ENCODE measurements at places on chromosomes 6 and 20.

GRCh38 chr20:62377615-62378178 lies 9.2 kb upstream of the RPS21 start:
- no peak for DNase-seq

DNA sequence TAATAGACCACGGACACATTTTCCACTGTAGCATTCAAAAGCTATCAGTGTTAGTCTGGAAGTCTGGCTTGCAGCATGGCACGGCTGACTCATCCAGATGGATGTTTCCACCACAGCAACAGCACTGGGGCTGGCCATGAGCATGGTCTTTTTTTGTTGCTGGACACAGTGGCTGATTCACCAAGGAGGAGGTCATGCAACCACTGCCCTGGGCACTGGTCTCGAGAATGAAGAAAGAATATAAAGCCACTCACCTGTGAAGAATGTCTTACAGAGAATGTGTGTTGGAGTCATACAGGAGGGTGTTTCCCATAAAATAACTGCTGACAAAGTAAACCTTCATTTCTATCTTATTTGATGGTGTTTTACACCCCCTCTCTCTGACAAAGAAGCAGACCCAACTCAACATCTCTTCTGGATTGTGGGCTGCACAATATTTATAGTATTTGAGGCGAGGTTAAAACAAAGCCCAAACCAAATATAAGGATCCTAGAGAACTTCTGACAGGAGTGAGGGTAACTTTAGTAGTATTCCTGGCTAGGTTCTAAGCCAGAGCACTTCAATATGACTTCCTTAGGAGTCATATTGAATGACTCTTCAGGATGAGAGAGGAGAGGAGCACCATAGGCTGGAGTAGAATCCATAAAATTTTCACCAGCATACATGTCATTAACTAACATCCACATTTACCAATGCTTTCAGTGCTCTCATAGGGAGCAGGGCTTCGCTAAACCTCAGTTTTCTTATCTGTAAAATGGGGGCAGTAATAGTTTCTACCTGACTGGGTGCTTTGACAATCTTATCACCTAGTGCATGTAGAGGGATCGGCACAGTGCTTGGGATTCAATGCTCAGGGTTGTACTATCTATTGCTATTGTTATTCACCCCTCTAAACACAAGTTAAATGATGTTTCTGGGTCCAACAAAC lies 121.4 kb downstream of the KIF13A start:
- no peak for DNase-seq

- no peak for DNase-seq
Measured at GRCh38 chr6:30749554-30750378, 5.4 kb upstream of the IER3 start.

DNA sequence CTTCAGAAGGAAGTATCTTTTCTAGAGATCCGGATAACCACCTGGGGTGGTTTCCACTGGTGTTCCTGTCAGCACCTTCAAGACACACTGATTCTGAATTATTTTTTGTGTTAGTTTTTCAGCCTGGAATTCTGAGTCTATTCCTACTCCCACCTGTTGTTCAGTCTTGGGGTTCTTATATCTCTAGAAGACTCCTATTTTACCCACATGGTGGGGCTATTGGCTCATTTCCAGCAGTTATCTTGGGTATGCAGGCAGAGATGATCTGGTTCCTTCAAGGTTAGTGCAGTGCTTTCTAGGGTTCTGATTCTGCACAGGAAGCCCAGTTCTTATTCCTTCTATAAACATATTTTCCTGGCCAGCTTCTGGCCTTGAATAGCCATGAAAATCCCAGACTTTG lies 175.6 kb upstream of the PDE7B start:
- DNase-seq: no peak

- no peak for DNase-seq
Measured at GRCh38 chr6:169618526-169619490, 83.0 kb downstream of the WDR27 start.

- DNase-seq: no peak
Measured at GRCh38 chr6:144895313-144896278, 610.5 kb downstream of the UTRN start.
